ENCODE measurements at places on chromosomes 5 and 9. TPM values are rescaled to one million over a fixed set of nuclear protein-coding genes. Genes with fewer than 3 reads are reported as not detected.

The GDNF gene
- total RNA-seq, result 0.54 TPM

The BTNL3 gene
- not detected for total RNA-seq

The CARTPT gene
- not detected for total RNA-seq

The RAD50 gene
- 54.7 TPM for total RNA-seq

The NUDT12 gene
- total RNA-seq, result 16.8 TPM

The TIFAB gene
- total RNA-seq, result 0.08 TPM

Measured in fibroblast of the aortic adventitia (primary cell).